ENCODE measurements at places on chromosomes 16 and 17. TPM values are rescaled to one million over a fixed set of nuclear protein-coding genes. Genes with fewer than 3 reads are reported as not detected.

GRCh38 chr17:67879662-67880061, 54.4 kb downstream of the BPTF start:
- no peak for DNase-seq

- DNase-seq: no peak
These were observed 992 bp downstream of the NLRC3 start for GRCh38 chr16:3576211-3576610.

GRCh38 chr16:8203101-8203500, 387.2 kb downstream of the TMEM114 start:
- DNase-seq: no peak

DNA sequence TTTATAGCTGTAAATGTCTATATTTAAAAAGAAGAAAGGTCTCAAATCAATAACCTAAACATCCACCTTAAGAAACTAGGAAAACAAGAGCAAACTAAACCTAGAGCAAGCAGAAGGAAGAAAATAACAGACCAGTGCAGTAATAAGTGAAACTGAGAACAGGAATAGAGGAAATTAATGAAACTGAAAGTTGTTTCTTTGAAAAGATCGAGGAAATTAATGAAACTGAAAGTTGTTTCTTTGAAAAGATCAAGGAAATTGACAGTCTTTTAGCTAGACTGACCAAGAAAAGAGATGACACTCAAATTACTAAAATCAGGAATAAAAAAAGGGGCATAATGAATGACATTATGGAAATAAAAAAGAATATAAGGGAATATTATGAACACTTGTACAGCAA, 46.4 kb downstream of the SLFN5 start:
- no peak for DNase-seq

- DNase-seq: peak; percentile 51
These were observed 1.0 kb upstream of the ARMC5 start for GRCh38 chr16:31458073-31458843.

DNA sequence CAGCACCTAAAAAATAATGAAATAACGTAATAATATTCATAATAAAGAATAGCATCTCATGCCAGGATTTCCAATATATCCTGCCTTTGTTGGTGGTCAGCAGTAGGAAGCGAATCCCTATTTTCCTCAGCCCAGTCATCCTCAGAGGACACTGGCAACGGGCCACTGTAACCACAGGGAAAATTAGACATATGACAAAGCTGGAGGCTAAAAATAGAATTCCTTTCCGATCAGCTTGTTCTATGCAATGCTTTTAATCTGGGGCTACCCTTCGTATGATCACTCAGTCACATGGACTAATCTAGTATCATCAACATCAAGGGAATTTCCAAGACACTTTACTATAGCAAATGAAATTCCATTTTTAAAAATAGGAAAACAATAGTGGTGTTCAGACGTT, 246.9 kb upstream of the KCNJ16 start:
- peak; percentile 61 for DNase-seq

GRCh38 chr17:81153340-81153803, 11.9 kb upstream of the PVALEF start:
- DNase-seq: no peak

DNA sequence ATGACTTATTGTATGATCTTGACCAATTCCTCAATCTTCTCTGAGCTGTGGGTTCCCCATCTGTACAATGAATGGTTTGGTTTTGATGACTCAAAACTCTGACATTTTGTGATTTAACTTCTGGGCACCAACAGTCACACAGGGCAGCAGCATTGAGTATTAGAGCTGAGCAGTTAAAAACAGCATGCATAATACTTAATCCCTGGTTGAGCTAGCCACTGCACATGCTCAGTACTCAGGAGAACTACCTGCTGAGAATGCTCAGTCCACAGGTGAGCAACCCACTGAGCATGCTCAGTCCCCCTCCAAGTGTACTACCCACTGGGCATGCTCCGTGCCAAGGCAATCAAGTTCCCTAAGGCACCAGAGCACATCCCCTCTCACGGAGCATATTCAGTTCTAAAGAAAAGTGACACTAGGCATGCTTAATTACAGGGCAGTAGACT, 68.7 kb downstream of the AIPL1 start:
- DNase-seq: peak; percentile 84

DNA sequence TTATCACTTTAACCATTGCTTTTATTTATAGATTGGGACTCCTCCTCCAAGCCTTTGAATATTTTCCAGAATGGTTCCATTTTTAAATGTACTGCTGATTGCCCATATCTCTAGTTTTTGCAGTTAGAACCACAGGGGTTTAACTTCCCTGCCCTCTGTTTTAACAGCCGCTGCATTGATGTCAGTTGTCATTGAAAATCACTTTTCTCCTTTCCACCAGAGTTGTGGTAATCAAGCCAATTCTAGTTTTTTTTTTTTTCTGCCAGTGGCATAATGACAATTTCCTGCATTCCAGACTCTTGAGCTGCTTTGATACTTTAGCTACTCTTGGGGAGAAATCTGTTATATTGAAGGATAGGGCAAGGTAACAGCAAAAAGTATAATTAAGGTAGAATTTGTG, 91.5 kb downstream of the HS3ST4 start:
- no peak for DNase-seq

GRCh38 chr16:67388591-67388990, 4.7 kb downstream of the TPPP3 start:
- DNase-seq: no peak

Gene DNAH9
- total RNA-seq: 0.55 TPM

Gene FBXL16
- 0.40 TPM for total RNA-seq

DNA sequence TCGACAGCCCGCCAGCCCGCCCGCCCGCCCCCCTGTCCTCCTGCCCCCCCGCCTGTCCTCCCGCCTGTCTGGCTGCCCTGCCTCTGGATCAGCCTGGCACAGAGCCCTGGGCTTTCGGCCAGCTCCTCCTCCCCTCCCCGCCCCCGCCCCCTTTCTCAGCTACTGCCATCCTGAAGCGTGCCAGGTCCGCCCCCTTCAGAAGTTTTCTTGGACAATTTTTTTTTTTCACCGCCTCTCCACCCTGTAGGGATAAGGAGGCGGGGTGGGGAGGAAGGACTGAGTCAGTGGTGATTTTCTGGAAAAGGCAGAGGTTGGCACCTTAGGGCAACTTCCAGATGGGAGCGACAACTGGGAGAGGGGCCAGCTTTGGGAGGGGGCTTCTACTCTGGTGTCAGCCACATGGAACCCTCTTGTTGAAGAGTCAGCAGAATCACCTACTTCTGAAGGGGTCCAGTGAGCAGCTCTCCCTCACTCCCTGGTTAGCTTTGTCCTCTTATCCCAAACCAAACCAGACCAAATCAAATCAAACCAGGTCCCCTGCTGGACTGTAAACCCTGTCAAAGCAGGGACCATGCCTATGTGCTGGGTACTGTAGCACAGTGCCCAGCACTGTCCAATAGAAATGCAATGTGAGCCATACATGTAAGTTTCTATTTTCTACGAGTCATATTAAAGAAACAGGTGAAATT, 19.7 kb downstream of the IGF2BP1 start:
- DNase-seq: peak; percentile 86

DNA sequence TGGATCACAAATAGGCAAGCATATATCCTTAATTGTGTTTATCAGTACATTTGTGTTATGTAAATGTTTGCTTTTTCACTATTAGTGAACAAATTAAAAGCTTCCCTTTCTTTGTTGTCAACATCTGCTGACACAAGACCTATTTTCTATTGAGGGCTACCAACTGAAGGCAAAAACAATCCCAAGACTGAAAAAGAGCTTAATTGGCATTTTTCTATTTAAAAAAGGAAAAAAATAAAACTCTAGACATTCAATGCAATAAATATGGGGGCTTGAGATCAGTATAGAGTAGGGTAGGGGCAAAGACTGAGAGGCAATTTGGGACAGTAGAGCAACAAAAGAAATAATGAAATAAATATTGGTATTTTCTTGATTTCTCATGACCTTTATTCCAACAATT, 24.2 kb downstream of the OMG start:
- no peak for DNase-seq

Measured in renal cortical epithelial cell (primary cell).